Neuronal stem cell (in vitro differentiated cells): ENCODE measurements at places on chromosomes 6 and 20.

GRCh38 chr20:31549513-31549880 lies 35.3 kb downstream of the HM13 start:
- DNase-seq, result no peak

DNA sequence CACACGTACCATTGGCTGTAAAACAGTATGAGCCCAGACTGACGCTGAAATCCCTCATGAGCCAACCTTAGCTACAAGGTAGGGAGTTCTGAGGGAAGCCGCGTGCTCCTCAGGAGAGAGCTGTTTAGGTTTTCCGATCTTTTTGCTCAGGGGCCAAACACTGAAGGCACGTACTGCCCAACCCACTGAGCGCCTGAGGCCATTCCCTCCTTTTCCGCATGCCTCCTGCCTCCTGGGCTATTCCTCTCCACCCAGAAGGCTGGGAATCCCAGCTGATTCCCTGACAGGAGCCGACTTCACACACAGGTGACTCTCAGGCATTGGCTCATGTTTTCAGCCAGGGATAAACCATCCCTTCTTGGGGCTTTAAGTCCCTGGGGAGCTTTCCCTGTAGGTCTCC lies 5.4 kb upstream of the FAM83D start:
- no peak for DNase-seq

- no peak for DNase-seq
Observed at GRCh38 chr20:48728042-48728825, 99.6 kb downstream of the PREX1 start.

- DNase-seq, result no peak
Observed at GRCh38 chr20:63978319-63979228, 868 bp downstream of the SAMD10 start.

GRCh38 chr6:52491203-52492069 lies 71.3 kb downstream of the EFHC1 start:
- DNase-seq, result no peak

DNA sequence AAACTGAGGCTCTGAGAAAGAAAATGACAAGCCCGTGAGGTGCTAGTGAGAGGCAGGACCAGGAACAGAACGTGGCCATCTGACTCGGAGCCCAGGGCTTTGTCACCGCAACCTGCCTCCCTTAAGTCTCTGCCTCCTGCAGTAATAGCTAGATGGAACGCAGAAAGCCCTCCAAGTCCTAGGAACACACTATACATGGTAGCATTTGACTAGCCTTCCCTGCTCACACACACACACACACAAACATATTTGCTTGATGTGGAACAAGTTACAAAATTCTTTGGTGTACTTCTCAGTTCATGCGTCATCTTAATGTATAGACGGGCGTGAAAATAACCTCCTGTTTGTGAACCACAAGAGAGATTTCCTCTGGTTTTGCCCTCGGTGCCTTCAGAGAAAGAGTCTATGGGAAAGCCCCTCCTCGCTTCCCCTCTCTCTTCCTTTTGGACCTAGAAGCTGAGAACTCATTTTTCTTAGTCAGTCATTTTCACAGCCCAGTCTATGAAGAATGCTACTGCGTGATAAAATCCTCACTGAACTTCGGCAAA lies 38.8 kb downstream of the C6orf52 start:
- DNase-seq, result no peak

DNA sequence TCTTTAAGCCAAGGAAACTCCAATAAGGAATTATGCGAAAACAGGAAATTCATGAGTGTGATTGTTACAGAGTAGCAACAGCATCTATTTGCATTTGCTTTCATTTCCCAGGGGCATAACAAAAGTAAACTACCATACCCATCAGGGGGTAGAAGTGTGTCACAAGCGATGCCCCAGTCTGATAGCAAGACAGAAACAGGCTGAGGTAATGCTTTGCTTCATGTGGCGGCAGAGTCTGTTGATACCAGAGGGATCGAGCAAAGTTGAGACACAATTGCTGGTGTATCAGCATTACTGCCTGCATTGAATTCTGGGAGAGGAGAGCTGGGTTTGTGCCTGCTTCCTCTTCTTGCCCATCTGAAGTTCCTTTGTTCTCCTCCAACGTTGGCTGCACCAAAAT lies 51.2 kb upstream of the LYRM2 start:
- no peak for DNase-seq

GRCh38 chr6:133340557-133340956 lies 99.4 kb downstream of the EYA4 start:
- no peak for DNase-seq

GRCh38 chr6:46606338-46606737 lies 46.3 kb downstream of the CYP39A1 start:
- DNase-seq, result no peak

DNA sequence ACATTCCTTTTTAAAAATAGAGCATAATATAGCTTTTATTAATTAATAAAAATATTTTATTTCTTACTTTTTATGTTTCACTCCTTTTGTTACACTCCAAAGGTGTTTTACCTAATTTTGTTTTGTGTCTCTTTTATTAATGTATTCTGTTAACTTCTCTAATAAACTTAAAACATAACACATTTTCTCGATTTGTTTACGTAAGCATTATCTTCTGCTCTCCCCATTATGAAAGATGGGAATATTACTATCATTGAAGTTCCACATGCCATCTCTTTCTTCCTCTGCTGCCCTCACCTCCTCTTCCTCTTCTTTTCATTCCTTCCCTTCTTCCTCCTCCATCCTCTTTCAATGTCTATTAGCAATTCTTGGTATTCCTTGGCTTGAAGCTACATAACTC lies 85.0 kb upstream of the HCRTR2 start:
- DNase-seq, result no peak

GRCh38 chr20:59165891-59166709 lies 2.5 kb downstream of the ZNF831 start:
- DNase-seq, result no peak
